B cell (primary cell): ENCODE measurements at places on chromosomes 16 and 17. TPM values are rescaled to one million over a fixed set of nuclear protein-coding genes. Genes with fewer than 3 reads are reported as not detected.

The CHD9NB gene
- not detected in 2 replicates for total RNA-seq

GRCh38 chr17:14042411-14042810 lies 26.9 kb upstream of the COX10 start:
- DNase-seq, result no peak
- no peaks in the 10 kb centered on the region for H3K4me1 ChIP-seq
- H3K36me3 ChIP-seq, result no peaks in the 10 kb centered on the region
- H3K27me3 ChIP-seq, result no peaks in the 10 kb centered on the region
- H3K27ac ChIP-seq, result no peak overlapping the region

- H3K27me3 ChIP-seq, result no peaks in the 10 kb centered on the region
- no peaks in the 10 kb centered on the region for H3K36me3 ChIP-seq
- H3K4me3 ChIP-seq, result no peak overlapping the region
Measured at GRCh38 chr17:57877803-57878377, 28.0 kb upstream of the MRPS23 start.

GRCh38 chr17:58517378-58517927 lies 3.0 kb upstream of the MTMR4 start:
- no peaks in the 10 kb centered on the region for H3K27me3 ChIP-seq
- peaks cover 37% of the 10 kb centered on the region for H3K4me1 ChIP-seq
- H3K27ac ChIP-seq, result peak overlapping the region; percentile 82
- DNase-seq, result no peak

GRCh38 chr17:74972107-74972972 lies at the start of gene HID1:
TSS of gene HID1 (minus strand) at chr17:74972759. CDS start at chr17:74972656, 103 bp downstream.
- DNase-seq, result peak; percentile 84
- no peak within 1 kb of the TSS for H3K4me3 ChIP-seq

GRCh38 chr17:28488533-28489276 lies 15.3 kb downstream of the SLC13A2 start:
- H3K36me3 ChIP-seq, result no peaks in the 10 kb centered on the region
- H3K27ac ChIP-seq, result no peak overlapping the region
- no peak overlapping the region for H3K4me3 ChIP-seq
- DNase-seq, result no peak
- H3K27me3 ChIP-seq, result no peaks in the 10 kb centered on the region
- H3K4me1 ChIP-seq, result no peaks in the 10 kb centered on the region

GRCh38 chr16:87535855-87536794 lies 43.3 kb upstream of the ZCCHC14 start:
- no peak overlapping the region for H3K27ac ChIP-seq
- no peaks in the 10 kb centered on the region for H3K27me3 ChIP-seq
- no peaks in the 10 kb centered on the region for H3K4me1 ChIP-seq
- no peak for DNase-seq
- H3K36me3 ChIP-seq, result no peaks in the 10 kb centered on the region

DNA sequence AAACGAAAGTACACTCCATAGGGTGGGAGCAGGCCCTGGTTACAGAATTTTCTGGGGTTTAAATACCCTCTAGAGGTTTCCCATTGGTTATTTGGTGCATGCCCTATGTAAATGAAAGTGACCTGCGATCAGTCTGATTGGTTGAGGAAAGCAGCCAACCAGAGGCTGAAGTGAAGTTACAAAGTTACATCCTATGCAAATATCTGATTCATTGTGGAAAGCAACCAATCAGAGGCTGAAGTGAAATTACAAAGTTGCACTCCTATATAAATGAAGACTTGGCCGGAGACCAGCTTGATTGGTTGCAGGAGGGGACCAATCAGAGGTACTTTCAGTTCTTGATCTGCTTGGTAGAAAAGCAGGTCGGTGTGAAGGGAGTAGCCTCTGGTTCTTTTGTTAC lies 24.4 kb downstream of the NAA60 start:
- peaks cover 2% of the 10 kb centered on the region for H3K36me3 ChIP-seq
- no peak overlapping the region for H3K27ac ChIP-seq
- no peak overlapping the region for H3K4me3 ChIP-seq
- DNase-seq, result no peak
